ENCODE measurements at places on chromosomes 11 and 22. TPM values are rescaled to one million over a fixed set of nuclear protein-coding genes. Genes with fewer than 3 reads are reported as not detected.

Gene FOSL1
- polyA plus RNA-seq: not detected

Gene OR8A1
- not detected for polyA plus RNA-seq

Gene KCNQ1
- not detected for polyA plus RNA-seq

Gene YAP1
- 0.98 TPM for polyA plus RNA-seq

Gene KRTAP5-8
- not detected for polyA plus RNA-seq

Gene PVALB
- not detected for polyA plus RNA-seq

Gene PRR33
- polyA plus RNA-seq: not detected

Gene PNPLA3
- 4.5 TPM for polyA plus RNA-seq

Gene TMPRSS6
- polyA plus RNA-seq: not detected

Gene FOLR1
- polyA plus RNA-seq: not detected

Gene APOBEC3C
- not detected for polyA plus RNA-seq

Gene CSNK1E
- polyA plus RNA-seq: 230 TPM

Gene UBASH3B
- polyA plus RNA-seq: 4.2 TPM

Gene DEFB131B
- polyA plus RNA-seq: not detected

Gene SLC22A12
- polyA plus RNA-seq: not detected

Gene PIK3IP1
- 38.4 TPM for polyA plus RNA-seq

Gene OR2D2
- polyA plus RNA-seq: not detected

Gene OR5P2
- not detected for polyA plus RNA-seq

Gene UBQLN3
- polyA plus RNA-seq: not detected

Gene OR52K2
- not detected for polyA plus RNA-seq

Gene SIK2
- 9.0 TPM for polyA plus RNA-seq

Gene OR5AL1
- not detected for polyA plus RNA-seq

Gene OR8G5
- polyA plus RNA-seq: not detected

Gene HSPB2
- polyA plus RNA-seq: not detected

Gene P2RY2
- polyA plus RNA-seq: not detected

Gene MPZL2
- polyA plus RNA-seq: not detected

Gene PHLDB1
- 114 TPM for polyA plus RNA-seq

Gene OR8D1
- not detected for polyA plus RNA-seq

Gene ST14
- not detected for polyA plus RNA-seq

Gene TRIM3
- polyA plus RNA-seq: 81.7 TPM

Gene DBX1
- not detected for polyA plus RNA-seq

Gene C11orf87
- 8.6 TPM for polyA plus RNA-seq

Gene APOA4
- polyA plus RNA-seq: not detected

Gene TBX10
- not detected for polyA plus RNA-seq

Gene SC5D
- polyA plus RNA-seq: 74.3 TPM

Gene SCGB2A2
- polyA plus RNA-seq: not detected

Gene HBG2
- 1.2 TPM for polyA plus RNA-seq

Gene ADM2
- not detected for polyA plus RNA-seq

Gene KCNE3
- polyA plus RNA-seq: not detected

Gene GGTLC3
- polyA plus RNA-seq: not detected

Gene NRXN2
- polyA plus RNA-seq: 68.0 TPM

Gene PDE3B
- polyA plus RNA-seq: 13.1 TPM

Gene LRFN4
- 85.0 TPM for polyA plus RNA-seq

Gene SOX10
- polyA plus RNA-seq: not detected

Gene MYOD1
- not detected for polyA plus RNA-seq

Gene F2
- 0.94 TPM for polyA plus RNA-seq

Gene DEAF1
- polyA plus RNA-seq: 87.6 TPM

Gene POLR3H
- polyA plus RNA-seq: 35.8 TPM

Gene CSKMT
- 6.3 TPM for polyA plus RNA-seq

Gene LUZP2
- polyA plus RNA-seq: 15.5 TPM

Gene GAB4
- polyA plus RNA-seq: not detected

Gene MS4A15
- polyA plus RNA-seq: not detected

Gene CCDC87
- 0.48 TPM for polyA plus RNA-seq
